ENCODE measurements at places on chromosomes 7 and 10.

DNA sequence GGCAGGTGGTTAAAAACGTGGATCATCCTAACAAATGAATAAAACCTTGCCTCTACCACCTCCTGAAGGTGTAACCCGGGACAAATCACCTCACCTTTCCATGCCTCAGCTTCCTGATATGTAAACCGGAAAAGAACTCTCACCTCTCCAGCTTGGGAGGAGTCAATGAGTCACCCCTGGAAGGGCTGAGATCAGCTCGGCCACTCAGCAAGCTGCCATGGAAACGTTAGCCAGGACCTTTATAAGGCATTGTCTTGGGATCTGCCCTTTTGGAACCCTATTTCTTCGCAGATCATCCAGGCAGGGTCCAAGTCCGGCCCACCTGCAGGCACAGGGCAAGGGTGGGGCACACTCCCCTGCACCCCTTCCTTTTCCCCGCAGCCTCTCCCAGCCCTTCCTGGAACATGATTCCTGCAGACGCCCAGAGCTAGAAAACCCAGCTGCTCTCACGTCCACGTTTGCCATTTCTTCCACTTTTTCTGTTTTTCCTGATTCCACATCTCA is 81.6 kb upstream of the PFKP start:
- DNase-seq = no peak

GRCh38 chr7:151889406-151890354 is 12.8 kb upstream of the PRKAG2 start:
- DNase-seq = no peak

DNA sequence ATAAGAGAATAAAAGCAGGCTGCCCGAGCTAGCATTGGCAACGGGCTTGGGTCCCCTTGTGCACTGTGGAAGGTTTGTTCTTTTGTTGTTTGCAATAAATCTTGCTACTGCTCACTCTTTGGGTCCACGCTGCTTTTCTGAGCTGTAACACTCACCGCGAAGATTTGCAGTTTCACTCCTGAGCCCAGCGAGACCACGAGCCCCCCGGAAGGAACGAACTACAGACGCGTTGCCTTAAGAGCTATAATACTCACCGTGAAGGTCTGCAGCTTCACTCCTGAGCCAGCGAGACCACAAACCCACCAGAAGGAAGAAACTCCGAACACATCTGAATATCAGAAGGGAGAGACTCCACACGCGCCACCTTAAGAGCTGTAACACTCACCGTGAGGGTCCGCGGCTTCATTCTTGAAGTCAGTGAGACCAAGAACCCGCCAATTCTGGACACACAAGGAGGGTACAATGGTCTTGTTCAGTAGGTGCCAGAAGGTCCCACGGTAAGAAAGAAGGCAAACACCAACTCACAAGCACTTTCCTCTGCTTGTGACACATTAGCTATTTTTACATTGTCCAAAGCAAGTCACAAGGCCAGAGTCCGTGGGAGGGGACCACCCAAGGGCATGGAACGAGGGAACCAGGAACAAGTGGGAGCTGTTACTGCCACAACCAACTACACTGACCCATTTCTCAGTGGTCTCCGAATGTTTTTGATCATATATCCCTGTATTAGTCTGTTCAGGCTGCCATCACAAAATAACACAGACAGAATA is 29.2 kb upstream of the CACUL1 start:
- DNase-seq = no peak

GRCh38 chr10:17409170-17409733 is 45.1 kb downstream of the ST8SIA6 start:
- no peak for DNase-seq

GRCh38 chr10:21467633-21468032 is 57.8 kb downstream of the SKIDA1 start:
- DNase-seq = no peak

DNA sequence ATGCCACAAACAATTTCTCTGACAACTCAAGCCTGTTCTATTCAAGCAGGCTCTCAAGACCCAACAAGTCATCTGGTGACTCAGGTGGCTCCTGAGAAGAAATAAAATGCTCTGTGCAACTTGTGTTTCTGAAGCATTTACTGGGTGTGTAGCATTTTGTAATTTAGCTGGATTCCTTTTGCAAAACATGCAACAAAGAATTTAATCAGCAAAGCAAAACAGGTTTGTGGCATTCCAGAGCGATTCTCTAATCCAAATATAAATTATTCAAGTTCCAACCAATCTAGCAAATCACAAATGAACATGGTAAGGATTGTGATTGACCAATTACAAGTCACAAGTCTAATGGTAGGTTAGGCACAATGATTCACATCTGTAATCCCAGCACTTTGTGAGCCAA is 39.8 kb upstream of the C10orf67 start:
- DNase-seq = no peak

- DNase-seq = no peak
Observed at GRCh38 chr10:50529660-50530059, 94.1 kb downstream of the SGMS1 start.

- DNase-seq = peak; percentile 21
Observed at GRCh38 chr7:23012908-23013714, 819 bp downstream of the HYCC1 start.

- no peak for DNase-seq
Observed at GRCh38 chr7:90520484-90520883, 51.0 kb downstream of the PTTG1IP2 start.

- no peak for DNase-seq
Observed at GRCh38 chr10:60733826-60734225, 44.5 kb upstream of the CDK1 start.

DNA sequence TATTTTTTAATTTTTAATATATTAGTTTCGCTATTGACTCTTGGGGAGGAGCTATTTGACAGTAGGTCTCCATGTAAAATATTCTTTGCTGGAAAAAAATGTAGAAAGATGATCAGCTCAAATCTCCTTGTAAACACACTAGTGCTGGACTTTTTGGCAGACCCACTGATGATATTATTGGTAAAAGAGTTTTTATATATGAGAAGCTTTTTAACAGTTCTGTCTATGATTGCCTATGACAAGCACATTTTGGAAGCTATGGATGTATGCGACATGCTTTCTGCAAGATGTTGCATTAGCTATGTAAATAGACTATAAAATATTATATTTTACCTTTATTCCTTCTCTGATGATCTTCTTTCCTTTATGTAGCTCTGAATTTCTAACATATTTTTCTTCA is 928.5 kb downstream of the DNAJB9 start:
- DNase-seq = no peak

DNA sequence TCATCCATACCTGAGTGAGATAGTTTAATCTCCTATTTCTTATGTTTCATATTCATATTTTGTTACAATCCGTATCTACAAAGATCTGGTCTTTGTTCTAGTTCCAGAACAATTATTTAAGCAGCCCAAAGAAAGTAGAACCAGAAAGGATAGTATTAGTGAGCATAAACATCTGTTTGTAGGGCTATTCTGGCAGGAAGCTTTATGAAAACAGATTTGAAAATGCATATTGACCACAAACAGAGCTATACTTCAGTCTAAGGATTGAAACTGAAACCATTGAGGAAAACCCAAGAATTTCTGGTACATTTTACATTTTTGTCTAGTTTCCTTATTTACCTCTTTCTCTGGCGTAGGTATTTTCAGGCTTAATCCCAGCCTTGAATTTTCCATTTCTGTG is 28.1 kb downstream of the LRGUK start:
- DNase-seq = no peak

DNA sequence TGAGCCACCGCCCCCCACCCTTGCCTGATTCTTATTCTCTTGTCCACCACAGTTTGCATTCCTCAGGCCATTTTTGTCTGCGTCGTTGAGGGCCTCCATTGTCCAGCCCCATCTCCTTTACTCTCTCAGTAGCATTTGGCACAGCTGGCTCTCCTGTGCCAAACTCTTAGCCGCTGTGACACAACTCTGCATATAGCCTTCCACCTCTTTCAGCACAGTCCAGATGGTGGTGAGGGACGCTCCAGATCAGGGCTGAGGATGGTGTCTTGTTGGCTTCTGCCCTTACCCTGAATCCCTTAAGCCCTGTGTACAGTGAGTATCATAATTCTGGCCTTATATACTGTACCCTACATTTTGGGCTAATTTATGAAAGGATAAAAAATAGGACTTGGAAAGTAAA is 45.6 kb downstream of the BMPR1A start:
- no peak for DNase-seq

DNA sequence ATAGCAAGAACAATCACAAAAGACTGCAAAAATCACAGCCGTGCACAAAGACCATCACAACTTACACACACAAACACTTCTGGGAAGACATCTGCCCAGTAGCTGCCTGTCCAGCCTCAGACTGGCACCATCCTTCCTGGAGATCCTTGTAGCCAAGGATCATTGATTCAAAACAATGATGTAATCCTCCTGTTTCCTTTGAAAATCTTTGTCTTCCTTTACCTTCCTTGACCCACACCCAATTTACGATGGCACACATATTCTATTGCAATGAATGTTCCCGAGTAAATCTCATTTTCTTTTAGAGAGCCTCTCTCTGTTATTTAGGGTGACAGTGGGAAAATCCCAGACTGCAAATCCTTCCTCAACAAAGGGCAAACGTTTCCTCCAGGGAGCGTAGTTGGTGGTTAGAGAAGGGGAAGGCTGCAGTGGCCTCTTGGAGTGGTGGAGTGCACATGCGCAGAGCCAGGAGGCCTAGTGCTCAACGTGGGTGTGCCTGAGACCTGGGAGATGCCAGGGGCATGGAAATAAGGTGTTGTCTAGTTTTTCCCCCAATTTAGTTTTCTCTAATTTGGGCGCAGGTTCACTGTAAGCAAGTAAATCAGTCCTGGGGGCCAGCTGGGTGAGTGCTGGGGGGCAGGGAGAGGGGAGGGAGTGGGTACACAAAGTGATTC is 3.1 kb upstream of the INPP5A start:
- DNase-seq = no peak

DNA sequence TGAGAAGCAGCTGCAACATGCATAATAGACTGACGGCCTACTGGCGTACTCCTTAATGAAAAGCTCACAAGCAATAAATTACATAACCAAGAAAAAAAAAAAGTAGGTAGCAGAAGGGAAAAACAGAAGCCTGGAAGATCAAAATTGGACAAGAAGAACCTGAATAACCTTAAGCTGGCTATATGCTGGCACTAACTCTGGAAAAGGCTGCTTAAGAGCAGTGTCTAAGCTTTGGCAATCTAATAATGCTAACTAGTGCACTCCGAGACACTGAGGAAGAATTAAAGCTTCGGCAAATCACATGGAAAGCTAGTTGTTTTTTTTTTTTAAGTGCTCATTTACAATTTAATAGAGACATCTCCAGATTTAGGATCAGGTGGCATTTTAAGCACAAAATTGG is 441.9 kb downstream of the PARD3 start:
- no peak for DNase-seq

DNA sequence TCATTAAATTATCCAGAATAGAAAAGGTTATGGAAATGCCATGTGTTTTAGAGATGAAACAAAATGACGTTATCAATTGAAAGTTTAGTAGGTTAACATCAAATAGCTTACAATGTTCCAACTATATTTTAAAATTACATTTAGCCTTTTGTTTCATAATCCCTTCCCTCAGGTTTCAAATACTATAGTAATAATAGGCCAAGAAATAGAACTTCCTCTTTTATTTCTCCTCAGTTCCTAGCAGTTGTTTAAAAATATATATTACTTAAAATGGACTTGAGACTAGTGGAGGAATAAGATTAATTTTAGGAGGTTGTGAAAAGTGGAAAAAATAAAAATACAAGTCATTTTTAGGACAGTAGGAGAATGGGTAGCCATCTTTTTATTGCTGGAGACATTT is 16.4 kb upstream of the PDSS1 start:
- DNase-seq = no peak

DNA sequence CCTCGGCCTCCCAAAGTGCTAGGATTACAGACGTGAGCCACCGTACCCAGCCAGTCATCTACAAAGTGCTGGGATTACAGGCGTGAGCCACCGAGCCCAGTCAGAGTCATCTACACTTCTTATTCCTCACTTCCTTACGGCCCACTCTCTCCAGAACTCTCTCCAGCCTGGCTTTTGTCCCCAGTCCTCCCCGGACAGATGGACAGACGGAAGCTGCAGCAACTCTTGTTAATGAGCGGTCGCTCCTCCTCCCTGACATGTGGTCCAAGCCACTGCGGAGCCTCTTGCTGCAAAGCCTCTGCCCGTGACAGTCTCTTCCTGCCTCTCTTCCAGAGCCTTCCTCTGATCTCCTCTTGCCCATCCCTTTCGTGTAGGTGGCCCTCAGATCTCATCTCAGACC is 45.9 kb downstream of the TMEM270 start:
- no peak for DNase-seq

DNA sequence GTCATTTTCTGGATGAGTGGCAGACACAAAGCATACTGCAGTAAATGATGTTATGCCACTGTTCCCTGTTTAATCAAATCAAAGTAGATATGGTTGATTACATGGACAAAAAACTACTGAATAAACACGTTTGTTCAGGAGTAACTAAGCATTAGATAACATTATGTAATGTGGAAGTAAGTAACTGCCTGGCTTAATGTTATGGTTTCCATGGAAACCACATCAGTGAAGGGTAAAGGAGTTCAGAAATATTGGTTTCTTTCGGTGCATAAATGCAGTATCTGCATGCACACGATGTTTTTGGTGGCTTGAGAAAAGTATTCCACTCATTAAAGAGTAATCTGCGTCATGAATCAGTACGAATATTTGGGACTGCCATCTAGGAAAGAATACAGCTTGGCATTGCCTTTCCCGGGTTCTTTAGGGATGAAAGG is 131.3 kb upstream of the PRKCQ start:
- no peak for DNase-seq

- no peak for DNase-seq
Observed at GRCh38 chr10:12271210-12271540, 75.2 kb downstream of the CDC123 start.

DNA sequence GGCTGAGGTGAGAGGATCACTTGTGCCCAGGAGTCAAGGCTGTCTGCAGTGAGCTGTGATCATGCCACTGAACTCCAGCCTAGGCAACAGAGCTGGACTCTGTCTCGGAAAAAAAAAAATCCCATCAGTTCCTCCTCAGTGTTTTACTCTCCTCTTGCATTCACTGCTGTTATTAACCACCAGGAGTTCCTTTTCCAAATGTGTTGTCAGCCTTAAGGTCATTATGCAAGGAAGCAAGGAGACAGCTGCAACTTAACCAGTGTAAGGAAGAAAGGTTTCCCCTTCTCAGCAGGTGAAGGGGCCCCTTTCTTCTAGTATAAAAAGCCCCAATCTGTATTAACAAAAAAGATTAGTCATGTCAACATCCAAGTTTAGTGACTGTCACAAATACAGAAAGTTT is 86.6 kb upstream of the LEP start:
- DNase-seq = no peak

Measured in activated T-cell treated with anti-CD3 and anti-CD28 coated beads, Interleukin-2, amount 50 U/mL, for 72 hours (primary cell).